Activated naive CD8-positive, alpha-beta T cell treated with anti-CD3 and anti-CD28 coated beads, Interleukin-2, amount 10 ng/mL, durations not matched to agents 7 days and 5 days (primary cell): ENCODE measurements at places on chromosomes 1 and 21. TPM values are rescaled to one million over a fixed set of nuclear protein-coding genes. Genes with fewer than 3 reads are reported as not detected.

NCF2 gene
- 7.5 TPM for total RNA-seq

PGBD5 gene
- not detected for total RNA-seq

LCE3E gene
- total RNA-seq = not detected

F13B gene
- not detected for total RNA-seq

MNDA gene
- total RNA-seq = 0.47 TPM
